Heart left ventricle (tissue), 16 donors: ENCODE measurements at places on chromosomes 6 and 20. TPM values are rescaled to one million over a fixed set of nuclear protein-coding genes. Genes with fewer than 3 reads are reported as not detected.

- no peak for DNase-seq
Measured at GRCh38 chr20:24981790-24982189, 10.8 kb downstream of the APMAP start.

- no peak for DNase-seq
Measured at GRCh38 chr6:56851541-56852259, 103.2 kb upstream of the BEND6 start.

GRCh38 chr6:14108571-14109410, 8.8 kb upstream of the CD83 start:
- peak; percentile 29 for DNase-seq

Gene CDH26
- total RNA-seq = 1.3 TPM

- no peak for DNase-seq
Measured at GRCh38 chr6:168725802-168726201, 284.8 kb downstream of the SMOC2 start.

DNA sequence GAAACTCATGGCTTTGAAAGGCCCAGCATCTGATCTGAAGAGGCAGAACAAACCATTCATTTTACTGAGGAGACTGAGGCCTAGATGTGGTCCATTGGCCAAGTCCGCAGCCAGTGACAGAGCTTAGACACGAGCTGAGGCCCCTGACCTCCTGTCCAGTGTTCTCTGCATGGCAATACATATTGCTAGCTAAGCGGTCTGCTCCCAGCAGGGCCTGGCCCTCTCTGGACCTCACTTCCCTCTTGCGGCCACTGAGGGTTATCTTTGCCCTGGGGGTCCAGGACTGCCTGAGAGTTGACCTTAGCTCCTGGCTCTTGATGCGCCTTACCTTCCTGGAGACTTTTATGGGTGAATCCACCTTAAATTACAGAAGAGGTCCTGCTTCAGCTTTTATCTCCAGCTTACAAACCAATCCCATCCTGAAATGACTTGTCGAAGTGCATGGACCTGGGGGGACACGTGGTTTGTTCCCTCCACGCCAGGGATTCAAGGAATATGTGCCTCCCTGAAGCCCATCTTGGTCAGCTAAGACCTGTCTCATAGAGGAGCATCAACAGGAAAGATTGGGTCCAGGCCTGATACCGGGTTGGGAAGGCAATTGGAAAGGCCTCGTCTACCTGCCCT, 75.6 kb downstream of the CNBD2 start:
- no peak for DNase-seq

DNA sequence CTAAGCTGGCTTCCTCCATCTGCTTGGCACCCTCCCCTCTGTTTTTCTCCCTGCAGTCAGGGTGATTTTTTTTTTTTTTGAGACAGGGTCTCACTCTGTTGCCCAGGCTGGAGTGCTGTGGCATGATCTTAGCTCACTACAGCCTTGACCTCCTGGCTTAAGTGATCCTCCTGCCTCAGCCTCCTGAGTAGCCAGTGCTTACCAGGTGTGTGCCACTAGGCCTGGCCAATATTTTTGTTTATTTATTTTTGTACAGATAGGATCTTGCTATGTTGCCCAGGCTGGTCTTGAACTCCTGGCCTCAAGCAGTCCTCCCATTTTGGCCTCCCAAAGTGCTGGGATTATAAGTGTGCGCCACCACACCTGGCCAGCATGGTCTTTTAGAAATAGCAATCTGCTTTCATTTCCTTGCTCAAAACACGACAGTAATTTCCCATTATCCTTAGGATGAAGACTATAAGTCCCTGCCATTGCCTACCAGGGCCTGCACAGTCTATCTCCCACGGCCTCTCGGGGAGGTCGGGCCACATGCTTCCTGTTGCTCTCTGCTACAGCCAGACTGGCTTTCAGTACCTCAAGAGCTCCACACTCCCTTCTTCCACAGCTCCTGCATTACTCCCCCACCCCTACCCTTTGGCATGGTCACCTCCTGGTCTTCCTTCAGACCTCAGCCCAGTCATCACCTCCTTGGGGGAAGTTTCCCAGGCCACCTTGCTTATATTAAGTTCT, 11.1 kb upstream of the CD164 start:
- DNase-seq = no peak

GRCh38 chr6:167669870-167670802, 156.6 kb upstream of the AFDN start:
- no peak for DNase-seq

Gene NMBR
- total RNA-seq = 0.67 TPM

- DNase-seq = no peak
Measured at GRCh38 chr6:119274197-119274595, 75.4 kb downstream of the MAN1A1 start.

- no peak for DNase-seq
Measured at GRCh38 chr6:98812220-98812619, 22.2 kb upstream of the POU3F2 start.

DNA sequence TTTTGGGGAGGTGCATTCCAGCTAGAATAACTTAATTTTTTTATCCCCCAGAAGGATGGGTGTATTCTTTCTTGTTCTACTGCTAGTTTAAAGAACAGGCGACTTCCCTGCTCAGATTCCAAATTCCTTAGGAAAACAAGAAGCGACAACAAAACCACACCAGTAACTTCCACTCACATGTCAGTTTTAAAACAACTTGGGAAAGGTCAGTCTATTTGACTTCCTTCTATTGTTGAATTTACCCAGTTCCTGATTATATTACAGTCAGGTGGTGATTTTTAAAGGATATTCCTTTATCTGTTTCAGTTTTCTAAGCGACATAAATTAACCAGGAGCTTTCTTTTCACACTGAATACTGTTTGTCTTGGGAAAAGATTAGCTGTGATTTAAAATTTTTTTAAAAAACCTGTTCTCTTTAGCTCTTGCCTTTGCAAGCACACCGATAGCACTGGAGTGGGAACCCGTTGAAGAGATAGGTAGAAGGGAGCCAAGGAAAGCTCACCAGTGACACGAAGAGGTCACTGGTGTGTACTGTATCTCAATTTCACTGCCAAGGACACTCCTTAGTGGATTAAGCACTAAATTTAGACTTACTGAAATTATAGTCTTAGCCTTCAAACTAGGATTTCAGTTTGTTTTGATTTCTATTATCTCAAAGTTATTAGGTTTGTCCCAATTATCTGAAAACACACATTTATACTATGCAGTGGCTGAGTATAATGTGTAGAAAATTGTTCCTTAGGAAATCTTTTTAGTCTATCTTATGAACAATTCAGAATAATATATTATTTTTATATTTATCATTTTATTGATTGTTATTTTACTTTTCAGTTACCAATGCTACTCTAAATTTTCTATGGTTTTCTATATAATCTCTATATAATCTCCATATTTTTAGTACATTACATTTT, 22.3 kb downstream of the MARCKS start:
- DNase-seq = peak; percentile 54

Gene BICRAL
- 16.6 TPM for total RNA-seq

- DNase-seq = no peak
Measured at GRCh38 chr6:41958022-41958856, 16.6 kb upstream of the CCND3 start.

- DNase-seq = peak; percentile 41
Measured at GRCh38 chr6:2562721-2563451, 187.8 kb downstream of the MYLK4 start.

Gene OR2H2
- not detected for total RNA-seq

Gene JPH2
- total RNA-seq = 174 TPM

GRCh38 chr20:48158014-48158413, 372.7 kb upstream of the SULF2 start:
- no peak for DNase-seq

DNA sequence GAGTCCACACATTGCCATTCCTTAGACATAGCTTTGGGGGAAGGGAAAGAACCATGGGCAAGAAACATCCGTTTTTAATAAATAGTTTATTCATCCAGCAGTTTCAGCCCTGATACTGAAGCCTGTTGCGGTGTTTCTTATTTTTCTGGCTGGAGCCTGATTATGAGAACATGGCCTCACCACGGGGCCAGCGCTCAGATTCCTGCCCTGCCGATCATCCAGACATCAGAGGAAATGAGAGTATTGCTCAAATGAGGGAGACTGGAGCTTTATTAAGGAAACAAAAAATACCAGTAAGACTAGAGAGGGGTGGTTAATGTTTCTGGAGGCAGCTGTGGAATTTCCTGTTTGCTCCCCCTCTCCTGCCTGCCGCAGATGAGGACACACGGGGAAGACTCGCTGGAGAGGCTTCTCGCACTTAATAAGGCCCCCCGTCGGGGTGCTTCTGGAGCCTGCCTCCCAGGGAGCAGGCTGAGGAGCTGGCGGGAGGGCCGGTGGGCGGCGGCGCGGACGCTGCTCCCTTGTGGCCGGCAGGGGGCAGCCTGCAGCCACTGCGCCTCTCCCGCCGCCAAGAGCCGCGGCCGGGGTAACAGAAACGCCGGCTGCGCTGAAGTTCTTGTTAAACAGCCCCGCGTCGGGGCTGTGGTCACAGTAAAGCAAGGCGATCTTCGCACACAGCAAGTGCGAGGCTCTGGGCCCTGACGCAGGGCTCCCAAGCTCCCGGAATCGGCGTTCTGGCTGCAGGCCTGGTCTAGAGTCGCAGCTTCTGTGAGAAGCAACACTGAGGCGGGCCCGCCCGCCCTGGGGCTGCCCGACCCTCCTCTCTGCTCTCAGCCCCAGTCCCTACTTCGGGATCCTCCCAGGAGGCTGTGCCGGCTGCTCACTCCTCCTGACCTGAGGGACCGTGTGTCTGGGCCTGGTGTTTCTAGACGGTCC, 17.5 kb downstream of the LEMD2 start:
- DNase-seq = peak; percentile 68

DNA sequence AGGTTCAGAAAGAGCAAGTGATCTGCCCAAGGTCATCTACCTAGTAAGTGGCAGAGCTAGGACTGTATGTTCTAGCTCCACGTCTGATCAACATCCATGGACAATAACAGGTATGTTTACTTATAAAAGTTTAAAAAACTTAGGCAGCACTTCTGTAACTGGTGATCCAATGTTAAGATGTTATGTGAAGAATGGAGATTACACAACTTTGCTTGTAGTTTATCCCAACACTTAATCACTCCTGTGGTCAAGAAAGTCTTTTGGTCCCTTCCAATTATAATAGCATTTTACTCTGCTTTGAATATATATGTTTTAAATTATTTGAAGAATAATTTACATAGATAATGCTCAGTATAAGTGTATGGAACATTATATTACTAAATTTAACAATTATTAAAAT, 4.8 kb downstream of the FBXO30 start:
- no peak for DNase-seq

- no peak for DNase-seq
Measured at GRCh38 chr6:63352069-63352543, 32.3 kb upstream of the LGSN start.

DNA sequence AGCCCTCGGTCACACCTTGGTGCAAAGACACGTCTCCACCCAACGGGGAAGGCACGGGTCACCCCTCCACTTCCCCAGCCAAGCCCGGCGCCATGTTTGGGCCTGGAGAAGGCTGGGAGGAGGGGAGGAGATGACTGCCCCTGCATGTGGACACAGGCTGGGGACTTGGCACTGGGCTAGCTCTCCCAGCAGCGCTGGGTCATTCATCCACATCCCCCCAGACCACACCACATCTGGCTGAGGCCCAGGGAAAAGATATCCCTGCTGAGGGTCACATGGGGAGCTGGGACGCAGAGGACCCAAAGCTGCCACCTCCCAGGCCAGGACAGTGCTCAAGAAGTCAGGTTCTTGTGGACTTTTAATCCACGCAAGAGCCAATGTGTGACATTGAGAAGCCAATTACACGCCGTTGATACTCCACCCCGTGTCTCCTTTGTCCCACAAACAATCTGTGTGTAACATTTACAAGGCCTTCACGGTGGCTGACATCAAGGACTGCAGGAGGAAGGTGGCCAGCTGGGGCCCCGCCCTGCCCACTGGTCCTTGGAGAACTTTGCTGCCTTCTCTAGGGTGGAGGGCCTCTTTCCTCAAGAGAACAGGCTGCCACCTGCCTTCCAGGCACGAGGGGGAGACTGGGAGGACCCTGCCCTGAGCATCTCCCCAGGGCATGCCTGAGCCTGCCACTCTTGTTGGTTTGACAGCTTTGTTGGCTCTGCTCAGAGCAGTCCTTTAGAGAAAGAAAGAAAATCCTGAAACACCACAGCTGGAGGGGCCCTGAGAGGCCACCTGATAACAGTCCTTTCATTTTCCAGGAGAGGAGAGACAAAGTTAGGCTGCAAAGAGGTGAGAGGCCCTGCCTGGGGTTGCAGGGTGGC, 5.3 kb upstream of the IP6K3 start:
- DNase-seq = no peak

Gene GABRR2
- total RNA-seq = 0.20 TPM

DNA sequence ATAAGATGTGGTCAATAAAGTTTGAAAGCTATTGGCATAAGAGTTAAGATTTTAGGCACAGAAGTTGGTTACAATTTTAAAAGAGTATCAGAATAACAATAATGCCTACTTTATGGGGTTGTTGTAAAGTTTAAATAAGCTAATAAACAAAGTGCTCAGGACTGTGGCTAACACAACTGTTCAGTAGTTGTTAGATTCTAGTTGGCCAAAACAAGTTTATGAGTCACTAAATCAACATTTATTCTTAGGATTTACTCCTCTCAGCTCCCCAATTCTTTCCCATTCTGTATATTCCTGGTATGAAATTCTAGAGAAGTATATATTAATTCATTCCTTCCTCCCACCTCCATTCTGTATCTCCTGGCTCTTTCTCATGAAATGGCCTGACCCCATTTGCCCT, 14.5 kb downstream of the RMND1 start:
- no peak for DNase-seq

DNA sequence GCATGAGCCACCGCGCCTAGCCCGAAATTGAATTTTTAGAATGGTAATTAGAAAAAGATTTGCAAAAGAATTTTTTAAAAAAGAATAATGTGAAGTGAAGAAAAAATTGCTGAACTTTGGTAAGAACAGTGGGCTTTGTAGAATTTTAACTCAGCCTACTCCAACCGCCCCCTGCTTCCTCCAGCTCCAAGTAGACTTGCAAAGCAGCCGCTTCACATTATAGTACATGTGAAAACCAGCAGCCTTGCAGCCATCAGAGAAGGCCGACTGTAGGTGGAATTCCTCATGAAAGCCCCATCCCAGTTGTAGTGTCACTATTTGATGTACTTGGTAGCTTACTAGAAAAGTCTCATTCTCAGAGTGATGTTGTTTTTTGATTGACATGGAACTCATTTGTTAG, 835.6 kb downstream of the TBC1D32 start:
- DNase-seq = no peak

- DNase-seq = no peak
Measured at GRCh38 chr6:134830194-134830593, 119.7 kb downstream of the ALDH8A1 start.

- peak; percentile 83 for DNase-seq
Measured at GRCh38 chr20:699811-700338, 24.3 kb upstream of the SCRT2 start.

- no peak for DNase-seq
Measured at GRCh38 chr6:37433657-37434271, 743 bp downstream of the CMTR1 start.

GRCh38 chr6:36599791-36600209, 5.6 kb downstream of the SRSF3 start:
- DNase-seq = peak; percentile 22

DNA sequence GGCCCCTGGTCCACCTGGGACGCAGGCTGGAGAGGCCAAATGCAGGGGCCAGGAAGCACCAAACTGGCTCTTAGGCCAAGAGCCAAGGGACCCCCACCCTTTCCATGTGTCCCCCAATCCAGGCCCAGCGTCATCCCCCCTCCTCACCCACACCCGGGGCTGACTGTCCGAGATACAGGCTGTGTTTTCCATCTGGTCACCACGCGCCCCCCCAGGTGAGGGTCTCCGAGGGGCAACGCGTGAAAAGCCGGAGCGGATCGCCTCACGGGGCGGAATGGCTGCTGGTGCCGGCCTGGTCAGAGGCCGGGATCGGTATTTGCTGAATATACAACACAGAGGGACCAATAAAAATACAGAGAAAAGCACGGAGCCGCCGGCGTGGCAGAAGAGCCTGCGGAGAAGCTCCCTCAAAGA, 5.2 kb upstream of the ABHD16B start:
- DNase-seq = no peak

GRCh38 chr6:153172815-153173214, 41.7 kb upstream of the RGS17 start:
- no peak for DNase-seq
